Amniotic epithelial cell (primary cell): ENCODE measurements at places on chromosomes 7 and 10.
A peak's percentile ranks its signal among the peaks of the same experiment; 100 is the strongest.

DNA sequence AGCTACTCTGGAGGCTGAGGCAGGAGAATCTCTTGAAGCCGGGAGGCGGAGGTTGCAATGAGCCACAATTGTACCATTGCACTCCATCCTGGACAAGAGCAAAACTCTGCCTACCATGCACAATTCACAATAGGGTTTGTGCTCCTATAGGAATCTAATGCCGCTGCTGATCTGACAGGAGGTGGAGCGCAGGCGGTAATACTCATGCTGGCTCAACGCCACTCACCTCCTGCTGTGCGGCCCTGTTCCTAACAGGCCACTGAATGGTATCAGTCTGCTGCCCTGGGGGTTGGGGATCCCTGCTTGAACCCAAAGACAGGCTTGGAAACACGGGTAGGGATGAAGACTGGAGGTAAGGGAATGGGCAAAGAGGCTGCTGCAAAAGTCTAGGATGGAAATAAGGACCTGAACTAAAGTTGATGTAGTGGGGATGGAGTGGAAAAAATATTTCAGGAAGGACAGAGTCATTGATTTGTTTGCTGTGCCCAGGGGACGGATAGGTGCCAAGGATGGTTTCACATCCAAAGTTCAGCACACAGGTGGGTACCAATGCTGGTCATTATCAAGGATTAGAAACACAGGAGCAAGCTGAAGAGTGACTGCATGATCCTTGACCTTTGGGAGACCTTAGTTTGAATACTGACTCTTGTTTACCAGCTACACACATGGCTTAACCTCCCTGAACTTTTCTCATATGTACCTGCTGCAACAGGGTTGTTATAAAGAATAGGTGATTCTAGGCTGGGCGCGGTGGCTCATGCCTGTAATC, 2.2 kb downstream of the MRPS17 start:
- no peak for DNase-seq

DNA sequence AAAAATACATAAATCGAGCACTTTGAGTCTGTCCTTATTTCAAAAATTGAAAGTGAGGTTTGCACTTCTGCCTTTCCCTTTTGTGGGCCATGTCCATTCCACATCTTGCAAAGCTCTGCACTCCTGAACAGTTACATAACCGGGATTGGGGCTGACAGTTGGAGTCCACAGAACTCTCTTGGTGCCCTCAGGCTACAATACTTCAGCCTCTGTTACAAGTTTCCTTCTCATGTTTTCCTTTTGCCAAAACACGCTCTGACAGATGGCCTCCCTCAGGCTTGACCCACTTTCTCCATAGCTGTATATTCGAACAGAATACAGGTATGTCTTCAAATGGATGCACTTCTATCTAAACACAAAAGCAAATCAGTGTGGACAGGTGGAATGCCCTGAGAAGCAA, 335.9 kb downstream of the WDR37 start:
- no peak for DNase-seq

DNA sequence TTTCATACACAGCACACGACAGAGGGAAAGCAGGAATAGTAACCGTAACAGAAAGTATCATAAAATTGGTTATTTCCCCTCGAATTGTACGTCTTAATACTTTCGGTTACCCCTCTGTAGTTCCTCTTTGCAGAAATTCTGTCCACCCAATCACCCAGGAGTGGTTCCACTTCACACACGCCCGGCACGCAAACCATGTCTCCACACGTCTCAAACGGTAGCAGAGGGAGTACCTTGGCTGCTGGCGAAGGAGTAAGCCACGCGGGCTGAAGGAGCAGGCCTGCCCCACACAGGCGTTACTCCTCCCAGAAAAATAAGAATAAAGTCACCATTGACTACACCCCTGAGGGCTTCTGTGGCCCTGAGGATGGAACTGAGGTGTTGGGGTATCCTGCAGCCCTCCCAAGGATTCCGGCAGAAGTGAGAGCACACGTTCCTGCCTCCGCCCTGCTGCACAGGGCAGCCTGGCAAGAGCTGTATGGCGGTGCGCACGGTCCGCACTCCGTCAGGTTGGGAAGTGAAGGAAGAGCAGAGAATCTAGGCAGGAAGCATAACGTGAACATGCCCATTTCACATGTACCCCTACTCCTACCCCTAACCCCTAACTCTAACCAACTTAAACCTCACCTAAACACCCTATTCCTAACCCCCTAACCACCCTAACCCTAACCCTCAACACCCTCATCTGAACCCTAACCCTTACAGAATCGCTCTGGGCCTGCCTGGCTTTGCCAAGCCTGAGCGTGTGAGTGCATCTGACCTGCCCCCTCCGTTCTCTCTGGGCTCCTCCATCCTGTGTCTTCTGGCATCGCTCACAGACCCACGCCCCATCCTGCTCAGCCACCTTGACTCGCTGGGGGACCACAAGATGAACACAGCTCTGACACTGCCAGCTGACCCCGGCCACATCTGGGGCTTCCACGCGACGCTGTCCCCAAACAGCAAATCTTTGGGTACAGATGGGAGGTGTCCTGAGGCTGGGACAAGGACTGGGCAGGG, 18.2 kb downstream of the GPR146 start:
- no peak for DNase-seq

DNA sequence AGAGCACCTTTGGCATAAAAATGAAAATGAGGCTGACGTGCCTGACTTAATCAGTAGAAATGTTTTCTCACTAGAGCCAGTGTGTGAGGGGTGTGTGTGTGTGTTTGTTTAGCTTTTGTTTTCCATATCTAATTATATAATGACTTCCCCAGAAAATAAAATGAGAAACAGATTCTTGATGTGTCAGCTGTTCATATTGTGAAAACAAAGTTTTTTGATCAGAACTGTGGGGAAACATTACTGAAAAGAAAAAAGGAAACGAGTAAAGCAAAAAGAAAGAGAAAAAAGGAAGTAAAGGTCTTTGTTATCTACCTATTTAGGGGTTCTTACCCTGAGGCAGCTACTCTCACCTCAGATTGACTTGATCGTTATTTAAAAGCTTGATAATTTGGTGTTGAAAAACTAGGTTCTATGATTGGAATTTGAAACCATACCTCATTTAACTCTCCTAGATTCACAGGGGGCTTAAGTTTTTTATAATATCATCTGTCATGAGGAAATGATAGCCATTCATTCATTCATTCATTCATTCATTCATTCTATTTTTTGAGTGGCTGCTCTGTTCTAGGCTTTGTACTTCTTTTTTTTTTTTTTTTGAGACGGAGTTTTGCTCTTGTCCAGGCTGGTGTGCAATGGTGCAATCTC, 58.0 kb downstream of the CREM start:
- no peak for DNase-seq

DNA sequence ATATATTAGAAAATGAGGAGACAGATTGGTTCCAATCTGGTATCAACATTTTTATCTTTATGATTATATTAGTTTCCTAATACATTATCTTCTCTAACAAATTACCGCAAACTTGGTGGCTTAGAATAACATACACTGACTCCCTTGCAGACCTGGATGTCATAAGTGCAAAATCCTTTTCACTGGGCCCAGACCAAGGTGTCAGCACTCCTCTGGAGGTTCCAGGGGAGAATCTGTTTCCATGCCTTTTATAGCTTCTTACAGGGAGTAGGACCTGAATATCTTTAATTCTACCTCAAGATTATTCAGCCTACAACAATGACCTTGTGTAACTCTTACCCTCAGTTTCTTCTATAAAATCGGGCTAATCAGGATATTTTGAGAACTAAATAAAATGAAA, 329.9 kb upstream of the GRM3 start:
- DNase-seq, result no peak

DNA sequence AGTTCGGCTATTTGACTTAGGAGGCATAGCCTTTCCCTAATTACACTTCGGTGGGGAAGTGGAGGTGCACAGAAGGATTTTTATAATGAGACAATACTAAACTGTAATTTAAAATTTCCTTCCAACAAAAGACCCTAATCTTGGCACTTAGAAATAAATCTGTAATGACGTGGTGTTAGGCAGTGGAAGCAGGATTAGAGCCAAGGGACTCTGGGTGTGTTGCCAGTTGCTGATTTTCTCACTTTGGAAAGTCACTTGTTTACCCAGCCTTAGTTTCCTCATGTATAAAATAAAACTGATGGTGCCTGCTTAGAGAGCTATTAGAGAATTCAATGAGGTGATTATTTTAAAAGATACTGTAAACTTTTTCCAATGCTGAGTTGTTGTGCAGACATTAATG, 287.2 kb downstream of the AUTS2 start:
- no peak for DNase-seq

- DNase-seq, result peak; percentile 38
Observed at GRCh38 chr7:157276731-157277562, 59.9 kb upstream of the DNAJB6 start.

DNA sequence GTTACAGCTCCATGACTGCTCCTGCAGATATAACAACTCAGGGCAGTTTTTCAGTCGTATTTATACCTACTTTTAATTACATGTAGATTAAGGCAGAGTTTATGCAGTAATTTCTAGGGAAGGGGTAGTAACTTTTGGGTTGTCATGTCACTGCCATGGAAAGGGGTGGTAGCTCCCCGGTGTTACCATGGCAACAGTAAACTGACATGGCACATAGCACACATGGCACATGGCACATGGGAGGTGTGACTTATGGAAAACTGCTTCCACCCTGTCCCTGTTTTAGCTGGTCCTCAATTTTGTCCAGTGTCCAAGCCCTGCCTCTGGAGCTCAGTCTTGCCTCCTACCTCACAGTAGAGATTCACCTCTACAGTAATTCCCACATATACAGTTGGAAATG, 3.9 kb upstream of the TOMM7 start:
- no peak for DNase-seq

DNA sequence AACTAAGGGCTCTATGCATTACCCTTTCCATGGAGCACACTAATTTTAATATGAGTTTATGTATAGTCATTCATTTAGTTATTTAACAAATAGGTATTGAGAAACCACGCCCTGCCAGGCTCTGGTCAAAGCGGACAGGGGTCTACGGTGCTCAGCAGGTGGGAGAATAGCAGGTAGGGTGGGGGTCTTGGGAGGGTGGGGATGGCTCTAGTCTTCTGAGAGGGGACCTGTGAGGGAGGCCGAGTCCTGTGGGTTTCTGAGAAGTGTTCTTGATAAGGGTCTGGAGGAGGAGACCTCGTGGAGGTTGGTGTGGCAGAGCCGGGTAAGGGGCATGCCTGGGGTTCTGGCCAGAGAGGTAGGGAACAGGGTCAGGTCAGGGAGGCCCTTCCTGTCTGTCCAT, 1.1 kb downstream of the WDFY4 start:
- no peak for DNase-seq

DNA sequence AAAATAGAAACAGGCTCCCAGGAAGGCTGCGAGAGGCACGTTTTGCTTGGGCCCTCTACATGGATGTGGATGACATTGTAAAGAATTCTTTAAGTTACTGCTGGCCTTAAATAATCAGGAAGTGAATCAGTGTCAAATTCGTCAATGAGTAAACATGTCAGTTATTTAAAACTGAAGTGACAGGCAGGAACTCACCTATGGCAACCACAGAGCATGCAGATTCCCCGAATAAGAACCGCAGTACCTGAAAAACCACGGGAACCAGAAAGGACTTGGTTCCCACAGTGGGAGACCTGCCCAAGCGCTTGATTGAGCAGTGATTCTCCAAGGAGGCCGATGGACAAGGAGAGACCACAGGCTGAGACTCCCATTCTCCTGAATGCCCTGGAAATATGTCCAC, 351.2 kb upstream of the AKR1E2 start:
- no peak for DNase-seq

GRCh38 chr7:121102619-121103018, 114.1 kb downstream of the CPED1 start:
- no peak for DNase-seq

GRCh38 chr10:132690401-132690800, 95.5 kb downstream of the NKX6-2 start:
- DNase-seq, result no peak

DNA sequence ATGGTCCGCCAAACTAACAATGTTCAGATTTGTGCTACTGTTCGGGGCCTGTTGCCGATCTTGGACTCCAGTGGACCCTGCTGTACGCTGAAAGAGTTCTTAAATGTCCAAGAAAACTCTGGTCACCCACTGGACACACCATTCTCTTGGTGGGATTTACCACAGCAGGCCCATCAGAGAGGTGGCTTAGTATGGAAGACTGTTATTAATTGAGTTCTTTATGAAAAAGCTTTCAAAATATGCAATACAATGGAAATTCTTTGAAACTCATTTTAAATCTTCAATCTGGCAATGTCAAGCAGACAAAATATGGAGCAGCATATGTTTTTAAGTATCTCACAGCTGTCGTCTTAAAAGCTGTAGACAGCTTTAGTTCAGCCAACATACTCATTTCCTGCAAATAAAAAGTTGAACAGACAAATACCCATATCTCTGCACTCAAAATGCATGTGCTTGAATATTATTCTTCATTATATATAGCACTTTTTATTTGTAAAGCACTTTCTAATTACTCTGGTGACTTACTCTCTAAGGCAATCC, 37.4 kb upstream of the GRM8 start:
- DNase-seq, result no peak

DNA sequence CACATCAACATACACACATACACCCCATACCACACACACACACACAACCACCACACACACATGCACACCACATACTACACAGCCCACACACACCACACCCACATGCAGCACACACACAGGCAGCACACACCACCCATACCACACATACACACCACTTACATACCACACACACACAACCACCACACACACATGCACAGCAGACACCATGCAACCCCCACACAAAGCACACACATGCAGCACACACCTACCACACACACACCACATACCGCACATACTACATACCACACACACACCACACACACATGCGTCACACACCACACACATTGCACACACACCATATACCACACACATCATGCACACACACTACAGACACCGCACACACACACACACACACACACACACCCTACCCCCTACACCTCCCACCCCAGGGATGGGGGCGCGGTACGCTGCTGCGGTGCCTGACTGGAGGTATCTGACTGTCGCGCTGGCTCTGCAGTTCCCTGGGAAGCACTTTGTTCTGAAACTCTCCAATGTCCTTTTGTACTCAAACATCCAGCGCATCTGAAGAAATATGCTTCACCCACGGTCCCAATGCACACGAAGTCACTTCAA, 5.4 kb upstream of the TRPV6 start:
- no peak for DNase-seq

- no peak for DNase-seq
Observed at GRCh38 chr10:62839590-62839989, 23.4 kb upstream of the EGR2 start.

GRCh38 chr7:144011458-144012230, 11.5 kb downstream of the OR6B1 start:
- no peak for DNase-seq

- DNase-seq, result no peak
Observed at GRCh38 chr7:98056580-98056979, 50.1 kb upstream of the LMTK2 start.

DNA sequence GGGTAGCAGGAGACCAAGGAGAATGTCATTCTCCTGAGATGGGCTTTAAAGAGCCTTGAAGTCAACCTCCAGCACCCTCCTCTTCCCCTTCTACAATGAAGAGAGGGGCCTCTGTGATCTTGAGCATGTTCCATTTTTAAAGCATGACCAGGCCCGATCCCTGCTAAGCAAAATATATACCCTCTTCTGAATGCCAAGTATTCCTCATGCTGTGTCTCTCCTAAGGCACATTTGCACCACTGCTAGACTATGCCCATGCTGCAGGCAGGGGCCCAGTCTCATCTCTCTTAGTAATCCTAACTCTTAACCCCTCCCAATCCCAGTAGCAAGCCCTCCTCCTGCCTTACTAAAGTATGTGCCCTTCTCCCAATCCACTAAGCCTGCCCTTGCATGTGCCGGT, 18.4 kb downstream of the SORBS1 start:
- DNase-seq, result no peak

- DNase-seq, result peak; percentile 100
Observed at GRCh38 chr10:46530249-46531186, 25.9 kb downstream of the GPRIN2 start.
